ENCODE measurements at places on chromosomes 7 and 10.
A peak's percentile ranks its signal among the peaks of the same experiment; 100 is the strongest.

- no peak for DNase-seq
Measured at GRCh38 chr7:31443457-31443856, 70.4 kb upstream of the ITPRID1 start.

DNA sequence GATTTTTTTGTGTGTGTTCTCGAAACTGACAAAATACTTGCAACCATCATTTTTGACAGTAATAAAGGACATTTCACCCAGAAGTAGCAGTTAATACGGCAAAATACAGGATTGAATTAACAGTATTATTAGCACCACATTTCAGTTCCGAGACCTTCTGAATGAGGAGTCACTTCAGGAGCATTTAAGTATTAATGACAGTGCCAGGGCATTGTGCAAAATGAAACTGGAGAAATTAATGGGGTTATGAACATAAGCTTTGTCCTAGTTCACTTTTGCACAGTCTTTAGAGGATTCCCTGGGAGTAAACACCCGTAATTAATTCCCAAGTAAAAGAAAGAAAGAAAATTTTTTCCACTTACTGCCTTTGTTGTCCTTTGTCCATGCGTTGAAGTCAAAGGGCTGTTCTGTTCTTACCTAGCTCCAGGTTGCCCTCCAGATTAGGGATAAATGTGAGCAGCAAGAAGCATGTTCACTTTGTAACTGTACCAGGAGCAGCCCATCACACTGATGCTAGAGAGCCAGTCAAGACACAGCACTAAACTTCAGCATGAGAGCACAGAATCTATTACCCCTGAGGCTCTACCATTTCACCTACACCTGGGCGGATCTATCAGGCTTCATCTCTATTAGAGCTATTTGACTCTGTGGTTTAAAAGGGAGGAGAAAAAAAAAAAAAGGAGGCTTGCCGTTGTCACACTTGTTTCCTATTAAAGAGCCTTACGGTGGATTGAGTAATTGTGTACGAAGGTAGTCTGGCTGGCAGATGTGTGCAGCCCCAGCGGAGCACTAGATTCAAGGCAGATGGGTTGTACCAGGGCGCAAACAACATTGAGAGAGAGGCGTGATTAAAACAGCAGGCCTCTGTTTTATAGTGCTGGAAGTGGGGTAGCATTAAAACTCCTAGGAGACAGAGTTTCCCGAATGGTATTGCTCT is 297.8 kb upstream of the SEMA3A start:
- no peak for DNase-seq

- DNase-seq: no peak
Measured at GRCh38 chr7:142897691-142898090, 12.1 kb upstream of the TRPV6 start.

GRCh38 chr7:78315119-78315518 is 516.5 kb downstream of the PHTF2 start:
- no peak for DNase-seq

DNA sequence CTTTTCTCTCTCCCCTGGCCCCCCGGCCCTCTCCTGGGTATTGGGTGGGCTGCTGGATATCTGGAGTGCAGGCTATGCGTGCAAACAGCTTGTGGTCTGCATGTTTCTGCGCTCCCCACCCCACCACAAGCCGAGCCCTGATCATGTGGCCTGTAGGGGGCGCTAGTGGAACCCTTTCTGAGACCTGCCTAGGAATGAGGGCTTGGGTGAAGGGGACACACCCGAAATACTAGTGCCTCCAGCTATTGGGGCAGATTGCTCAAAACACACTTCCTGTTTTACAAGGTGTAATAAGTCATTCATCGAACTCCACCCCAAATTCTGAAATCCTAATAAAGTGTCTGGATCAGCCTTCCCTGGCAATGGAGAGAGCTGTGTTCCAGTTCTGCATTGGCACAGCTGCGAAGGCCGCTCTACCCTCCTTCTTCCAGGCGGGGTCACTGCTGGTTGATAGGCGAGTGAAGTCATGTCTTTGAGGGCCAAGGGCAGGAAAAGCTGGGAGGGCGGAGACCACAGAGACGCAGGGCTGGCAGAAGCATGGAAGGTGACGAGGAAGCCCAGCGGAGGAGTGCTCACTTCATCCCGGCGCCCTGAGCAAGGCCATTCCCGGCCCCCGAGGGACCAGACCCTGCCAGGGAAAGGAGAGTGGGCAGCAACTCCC is 19.8 kb upstream of the PRRT4 start:
- DNase-seq: peak; percentile 74

DNA sequence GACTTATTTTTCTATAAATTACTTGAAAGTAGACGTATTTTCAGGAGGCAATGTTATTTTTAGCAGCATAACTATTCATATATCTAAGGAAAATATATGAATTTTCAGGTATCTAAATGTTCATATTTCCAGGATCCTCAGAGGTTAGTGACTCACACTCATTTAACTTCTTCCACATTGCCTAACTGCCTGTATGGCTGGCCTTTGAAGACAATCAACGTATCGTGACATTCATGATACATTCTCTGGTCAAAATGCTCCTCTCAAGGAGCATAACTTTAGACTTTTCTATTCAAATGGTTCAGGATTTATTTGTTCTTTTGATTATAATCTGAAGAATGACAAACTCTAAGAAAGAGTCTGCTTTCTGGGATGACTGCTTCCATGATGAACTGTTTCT is 89.3 kb downstream of the SEMA3C start:
- no peak for DNase-seq

- DNase-seq: no peak
Measured at GRCh38 chr7:142584765-142585164, 164.5 kb upstream of the PRSS1 start.

DNA sequence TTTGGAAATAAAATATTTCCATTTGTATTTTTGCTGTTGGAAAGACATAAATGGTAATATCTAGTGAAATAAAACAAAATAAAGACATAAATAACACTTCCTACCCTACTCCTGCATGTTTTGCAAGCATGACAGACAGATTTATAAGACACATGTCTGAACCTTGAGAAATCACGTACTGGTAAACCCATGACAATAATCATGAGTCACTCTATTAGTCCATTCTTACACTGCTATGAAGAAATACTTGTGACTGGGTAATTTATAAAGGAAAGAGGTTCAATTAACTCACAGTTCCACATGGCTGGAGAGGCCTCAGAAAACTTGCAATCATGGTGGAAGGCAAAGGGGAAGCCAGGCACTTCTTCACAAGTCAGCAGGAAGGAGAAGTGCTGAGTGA is 942.2 kb downstream of the REEP3 start:
- DNase-seq: no peak

GRCh38 chr7:106068986-106069385 is 43.1 kb downstream of the SYPL1 start:
- DNase-seq: no peak

- DNase-seq: no peak
Measured at GRCh38 chr10:6274484-6274883, 71.8 kb downstream of the PFKFB3 start.

DNA sequence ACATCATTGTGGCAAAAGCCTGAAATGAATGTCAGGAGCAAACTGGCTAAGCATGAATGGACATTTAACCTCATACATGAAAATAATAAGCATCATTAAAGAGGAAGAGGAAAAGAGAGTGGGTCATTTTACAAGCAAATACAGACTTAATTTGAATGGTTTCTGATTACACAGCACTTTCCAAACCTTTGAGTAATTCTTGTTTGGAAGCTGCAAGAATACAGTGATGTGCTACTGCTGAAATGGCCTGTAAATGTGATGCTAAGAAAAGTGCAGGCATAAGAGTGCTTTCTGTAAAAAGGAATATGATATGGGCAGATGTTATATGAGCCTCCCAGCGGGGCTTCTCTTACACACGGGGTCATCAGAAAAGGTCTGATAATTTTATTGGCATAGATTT is 30.2 kb downstream of the TAS2R16 start:
- no peak for DNase-seq

GRCh38 chr7:111026343-111026742 is 64.6 kb upstream of the LRRN3 start:
- no peak for DNase-seq

DNA sequence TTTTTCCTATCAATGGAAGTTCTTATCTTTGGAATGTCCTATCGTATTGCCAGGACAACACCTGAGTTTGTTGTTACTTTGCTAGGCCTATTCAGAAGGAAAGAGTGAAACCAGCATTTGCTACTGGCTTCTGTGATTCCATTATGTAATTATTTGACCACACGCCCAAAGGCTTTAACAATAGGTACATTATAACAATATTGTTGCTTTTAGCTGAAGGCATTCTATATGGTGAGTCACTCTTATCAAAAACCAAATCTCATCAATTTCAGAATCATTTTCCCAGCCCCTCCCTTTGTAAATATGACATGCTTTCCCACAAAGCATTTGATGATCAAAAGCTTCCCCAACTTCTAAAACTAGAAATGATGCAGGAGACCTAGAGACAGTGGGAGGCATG is 294.4 kb upstream of the NEBL start:
- DNase-seq: no peak

GRCh38 chr10:116602648-116603400 is 12.1 kb downstream of the PNLIPRP1 start:
- DNase-seq: no peak

GRCh38 chr7:30894009-30894408 is 17.6 kb upstream of the AQP1 start:
- no peak for DNase-seq

- no peak for DNase-seq
Measured at GRCh38 chr7:130752424-130752823, 18.4 kb upstream of the KLF14 start.

DNA sequence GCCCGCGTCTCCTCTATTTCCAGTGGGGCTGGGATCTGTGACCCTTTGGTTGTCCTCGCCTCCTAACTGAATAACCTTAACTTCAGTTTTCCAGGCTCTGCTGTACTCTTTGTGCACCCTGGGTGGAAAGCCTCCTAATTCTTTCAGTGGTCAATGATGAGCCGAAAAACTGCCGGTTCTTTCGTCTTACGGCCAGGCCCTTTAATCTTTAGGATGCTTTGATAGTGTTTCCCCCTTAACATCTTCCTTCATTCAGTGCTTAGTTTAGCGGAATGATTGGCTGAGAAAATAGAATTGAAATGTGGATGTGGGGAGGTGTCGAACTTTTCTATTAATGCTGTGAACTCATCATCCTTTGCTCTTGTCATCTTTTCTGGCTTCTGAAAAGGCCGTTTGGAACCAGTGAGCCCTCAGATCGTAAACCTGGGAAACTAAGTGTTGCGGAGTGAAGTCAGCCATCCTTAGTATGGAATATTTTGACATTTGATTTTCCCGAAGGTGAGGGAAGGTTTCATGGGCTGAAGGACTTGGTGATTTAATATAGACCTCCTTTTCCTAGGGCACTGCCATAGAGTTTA is 847 bp downstream of the GARS1 start:
- no peak for DNase-seq

- DNase-seq: no peak
Measured at GRCh38 chr7:93889261-93889660, 1.3 kb downstream of the TFPI2 start.

DNA sequence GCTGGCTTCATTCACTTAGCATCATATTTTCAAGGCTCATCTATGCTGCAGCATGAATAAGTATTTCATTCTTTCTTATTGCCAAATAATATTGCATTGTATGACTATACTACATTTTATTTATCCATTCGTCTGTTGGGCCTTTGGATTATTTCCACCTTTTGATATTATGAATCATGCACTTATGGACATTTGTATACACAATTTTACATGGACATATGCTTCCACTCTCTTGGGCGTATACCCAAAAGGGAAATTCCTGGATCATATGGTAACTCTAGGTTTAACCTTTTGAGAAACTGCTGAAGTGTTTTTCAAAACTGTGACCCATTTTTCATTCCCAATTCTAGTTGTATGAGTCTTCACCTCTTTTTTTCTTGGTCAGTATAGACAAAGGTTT is 80.3 kb upstream of the GNAI1 start:
- DNase-seq: no peak

- DNase-seq: no peak
Measured at GRCh38 chr7:73870041-73870492, 9.1 kb downstream of the TMEM270 start.

GRCh38 chr7:3068530-3068929 is 24.9 kb upstream of the CARD11 start:
- no peak for DNase-seq

- no peak for DNase-seq
Measured at GRCh38 chr10:59513558-59513957, 151.2 kb upstream of the FAM13C start.

- DNase-seq: no peak
Measured at GRCh38 chr10:51876979-51877378, 177.6 kb upstream of the CSTF2T start.

- DNase-seq: no peak
Measured at GRCh38 chr10:125997586-125997985, 101.2 kb downstream of the FANK1 start.

DNA sequence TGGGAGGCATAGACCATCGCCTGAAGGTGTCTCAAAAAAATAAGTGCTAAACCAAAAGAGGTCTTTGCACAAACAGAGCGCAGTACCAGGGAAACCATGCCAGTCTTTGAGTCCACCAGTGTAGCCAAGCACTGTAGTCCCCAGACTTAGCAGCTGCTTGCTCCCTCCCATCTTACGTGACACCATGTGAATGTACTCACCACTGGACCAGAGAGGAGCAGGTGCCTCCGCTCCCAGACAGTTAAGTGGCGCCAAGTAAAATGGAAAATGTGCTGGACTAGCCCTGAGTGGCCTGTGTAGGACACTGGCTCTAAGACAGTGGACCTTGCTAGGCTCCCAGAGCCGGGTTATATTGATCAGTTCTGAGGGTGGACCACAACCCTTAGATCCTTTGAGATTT is 47.7 kb upstream of the PLEKHA1 start:
- no peak for DNase-seq

DNA sequence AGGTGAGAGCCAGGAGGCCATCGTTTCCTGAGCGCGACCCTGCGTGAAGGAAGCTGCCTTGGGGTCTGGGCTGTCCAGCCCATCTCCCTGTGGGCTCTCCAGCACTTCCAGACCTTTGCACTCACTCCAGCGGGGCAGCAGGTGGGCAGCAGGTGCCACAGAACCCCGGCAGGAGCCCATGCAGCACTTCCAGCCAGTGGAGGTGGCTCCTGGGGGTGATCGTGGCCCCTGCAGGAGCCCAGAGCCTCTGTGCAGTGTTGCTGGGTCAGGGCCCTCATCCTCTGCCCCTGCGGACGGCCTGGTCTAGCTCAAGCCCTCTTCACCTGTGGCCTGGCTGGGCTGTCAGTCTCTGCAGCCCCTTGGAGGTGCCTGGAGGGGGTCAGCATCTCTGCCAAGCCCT is 59.9 kb downstream of the PWWP2B start:
- DNase-seq: no peak

GRCh38 chr7:609365-609764 is 89.7 kb upstream of the PDGFA start:
- DNase-seq: no peak

DNA sequence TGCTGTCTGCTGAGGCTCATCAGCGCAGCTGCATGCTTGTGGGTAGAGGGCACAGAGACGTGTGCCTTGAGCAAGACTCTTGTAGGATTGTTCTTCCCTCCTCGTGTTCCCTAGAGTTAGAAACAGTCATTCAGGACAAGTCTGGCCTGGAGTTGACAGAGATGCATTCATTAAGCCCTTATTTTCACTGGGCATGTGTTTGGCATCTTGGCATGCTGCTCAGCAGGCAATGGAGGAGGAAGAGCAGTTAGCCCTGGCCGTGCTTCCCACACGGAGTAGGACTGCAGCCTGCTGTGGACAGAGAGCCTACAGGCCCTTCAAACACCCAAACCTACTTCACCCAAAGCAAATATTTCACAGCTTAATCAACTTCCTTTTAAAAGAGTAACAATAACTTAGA is 73.0 kb upstream of the GJD4 start:
- no peak for DNase-seq

- no peak for DNase-seq
Measured at GRCh38 chr10:86262688-86263181, 103.9 kb downstream of the GRID1 start.

GRCh38 chr7:32283546-32283945 is 206.6 kb downstream of the LSM5 start:
- no peak for DNase-seq

Measured in activated CD4-positive, alpha-beta T cell treated with anti-CD3 and anti-CD28 coated beads for 48 hours (primary cell).